Endothelial cell (in vitro differentiated cells): ENCODE measurements at places on chromosomes 4 and X.

DNA sequence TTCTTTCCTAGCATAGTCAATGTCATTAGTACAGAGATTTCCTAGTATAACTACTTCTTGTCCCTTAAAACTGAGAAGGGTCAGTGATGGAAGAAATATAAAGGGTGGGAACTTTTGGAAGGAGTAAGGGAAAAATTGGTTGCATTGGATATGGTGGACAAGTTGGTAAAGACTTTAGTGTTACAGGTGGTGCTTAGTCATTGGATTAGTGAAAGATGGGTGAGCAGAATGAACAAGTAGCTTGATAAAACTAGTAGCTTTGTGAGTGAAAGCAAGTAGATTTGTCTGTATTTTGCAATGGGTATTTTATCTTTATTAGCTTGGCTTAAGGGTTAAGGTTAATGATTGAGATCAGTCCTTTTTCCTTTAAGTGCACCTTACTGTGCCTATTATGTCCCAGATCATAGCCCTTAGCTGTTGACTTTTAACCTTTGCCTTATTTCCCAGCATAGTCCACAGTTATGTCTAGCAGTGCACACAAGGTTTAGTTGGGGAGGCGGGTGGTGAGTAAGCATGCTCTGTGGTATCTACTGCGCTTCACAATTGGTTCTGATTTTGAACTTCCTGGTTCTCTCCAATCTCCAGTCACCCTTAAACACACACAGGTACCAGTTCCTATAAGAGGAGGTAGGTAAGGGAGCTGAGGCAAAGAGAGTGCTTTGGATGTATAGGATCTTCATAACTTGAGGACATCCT is 9.5 kb downstream of the WDR44 start:
- DNase-seq = no peak

- DNase-seq = no peak
These were observed 74.9 kb upstream of the PABPC4L start for GRCh38 chr4:134276476-134276875.

DNA sequence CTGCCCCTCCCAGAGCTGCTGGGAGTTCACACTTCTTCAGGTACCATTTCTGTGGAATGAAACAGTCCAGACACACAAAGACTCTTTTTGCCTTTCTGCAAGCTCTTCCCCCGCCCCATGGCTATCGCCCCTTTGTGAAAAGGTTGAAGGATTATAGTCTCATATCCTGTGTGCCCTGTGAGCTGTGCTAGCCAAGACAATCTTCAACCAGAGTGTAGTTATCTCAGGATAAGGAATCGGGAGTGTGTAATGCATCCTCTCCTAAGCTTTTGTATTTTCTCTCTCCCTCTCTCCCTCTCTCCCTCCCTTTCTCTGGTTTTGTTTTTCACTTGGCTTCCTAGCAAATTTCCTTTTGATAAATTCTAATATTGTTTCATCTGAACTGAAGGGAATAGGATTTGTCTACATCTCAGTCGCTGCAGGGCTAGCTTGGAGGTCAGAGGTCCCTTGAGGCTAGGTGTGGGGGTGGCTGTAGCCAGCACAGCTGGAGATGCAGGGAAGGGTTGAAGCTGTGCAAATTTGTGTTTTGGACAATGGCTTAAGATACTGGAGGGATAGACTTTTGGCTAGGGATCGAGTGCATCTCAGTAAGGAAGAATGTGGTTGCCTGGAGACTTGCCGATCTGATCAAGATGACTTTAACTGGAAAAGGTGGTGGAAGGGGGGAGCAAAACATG is 74.6 kb upstream of the NALF2 start:
- no peak for DNase-seq

DNA sequence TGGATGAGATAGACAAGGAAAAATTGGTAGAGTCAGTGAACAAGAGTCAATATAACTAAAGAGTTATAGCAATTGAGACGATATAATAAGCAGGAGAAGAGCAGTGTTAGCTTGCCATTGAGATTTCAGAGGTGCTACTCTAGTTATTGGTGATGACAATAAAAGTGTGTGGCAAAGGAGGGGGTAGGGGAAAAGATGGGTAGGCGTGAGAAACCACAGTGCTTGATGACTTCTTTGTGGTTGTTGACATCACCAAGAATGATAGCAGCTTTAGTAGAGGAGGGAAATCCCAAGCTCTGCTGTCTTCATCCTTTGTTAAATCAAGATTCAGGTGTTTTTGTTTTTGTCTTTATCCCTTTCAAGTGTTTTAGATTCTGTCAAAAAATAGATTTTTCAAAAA is 179.9 kb upstream of the PPP3CA start:
- no peak for DNase-seq

GRCh38 chrX:72131317-72132294 is at the start of gene RTL5:
Gene RTL5, minus strand, starts transcription at chrX:72131915.
- DNase-seq = peak; percentile 55

DNA sequence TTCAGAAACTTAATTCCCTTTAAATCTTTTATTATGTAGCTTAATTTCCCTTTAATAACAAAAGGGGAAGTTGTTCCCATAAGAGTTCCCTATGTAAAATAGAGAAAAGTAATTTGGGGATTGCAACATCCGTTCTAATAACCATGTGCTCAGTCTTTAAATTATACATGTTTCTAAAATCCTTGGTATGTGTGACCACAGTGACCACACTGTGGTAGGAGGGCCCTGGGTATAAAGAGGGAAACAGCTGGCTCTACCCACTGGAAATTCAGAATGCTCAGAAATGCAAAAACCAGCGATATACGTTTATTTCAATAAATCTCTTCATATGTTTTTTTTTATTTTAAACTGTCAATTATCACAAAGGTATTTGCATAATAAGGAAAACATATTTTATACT is 219.1 kb downstream of the FGF13 start:
- no peak for DNase-seq

DNA sequence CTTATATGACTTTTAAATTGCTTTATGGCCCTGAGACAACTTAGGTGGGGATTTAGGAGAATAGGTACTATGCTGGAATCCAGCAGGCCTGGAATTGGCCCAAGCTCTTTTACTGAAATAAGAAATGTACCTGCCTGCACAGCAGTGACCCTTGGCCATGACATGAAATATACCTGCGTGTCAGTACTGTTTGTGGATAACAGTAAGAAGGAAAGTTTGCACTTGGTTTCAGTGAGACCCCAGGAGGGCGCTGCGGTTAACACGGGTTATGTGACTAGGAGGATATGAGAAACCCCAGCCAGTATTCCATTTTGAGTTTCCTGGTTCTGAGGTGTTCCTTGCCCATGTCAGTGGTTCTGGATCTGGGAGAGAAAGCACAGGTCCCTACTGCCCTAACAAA is 5.3 kb downstream of the MTM1 start:
- no peak for DNase-seq

DNA sequence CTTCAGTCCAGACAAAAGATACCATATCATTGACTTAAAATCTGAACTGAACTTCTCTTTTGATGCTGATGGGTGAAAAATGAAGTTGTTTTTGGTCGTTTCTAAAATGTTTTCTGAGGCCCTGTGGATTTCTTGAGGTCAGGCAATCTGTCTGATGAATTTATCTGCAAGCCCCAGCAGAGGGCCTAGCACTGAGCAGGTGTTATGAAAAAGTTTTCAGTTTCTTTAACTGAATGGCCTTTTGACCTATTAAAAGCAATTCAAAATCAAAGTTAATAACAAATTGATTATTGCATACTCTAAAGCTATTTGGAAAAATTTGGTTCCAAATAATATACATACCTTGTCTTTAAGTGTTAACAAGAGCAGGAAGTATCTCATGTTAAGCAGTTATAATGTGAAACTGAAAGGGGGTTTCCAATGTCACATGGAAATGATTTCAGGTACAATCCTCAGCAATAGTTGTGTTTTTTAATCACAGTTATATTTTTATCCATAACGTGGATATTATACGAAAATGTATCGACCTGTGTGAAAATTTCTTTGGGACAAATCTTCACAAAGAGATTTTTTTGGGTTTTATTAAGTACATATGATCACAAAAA is 285.0 kb downstream of the SPANXN1 start:
- no peak for DNase-seq

- DNase-seq = no peak
These were observed 161.1 kb downstream of the NLGN4X start for GRCh38 chrX:6067600-6067999.

DNA sequence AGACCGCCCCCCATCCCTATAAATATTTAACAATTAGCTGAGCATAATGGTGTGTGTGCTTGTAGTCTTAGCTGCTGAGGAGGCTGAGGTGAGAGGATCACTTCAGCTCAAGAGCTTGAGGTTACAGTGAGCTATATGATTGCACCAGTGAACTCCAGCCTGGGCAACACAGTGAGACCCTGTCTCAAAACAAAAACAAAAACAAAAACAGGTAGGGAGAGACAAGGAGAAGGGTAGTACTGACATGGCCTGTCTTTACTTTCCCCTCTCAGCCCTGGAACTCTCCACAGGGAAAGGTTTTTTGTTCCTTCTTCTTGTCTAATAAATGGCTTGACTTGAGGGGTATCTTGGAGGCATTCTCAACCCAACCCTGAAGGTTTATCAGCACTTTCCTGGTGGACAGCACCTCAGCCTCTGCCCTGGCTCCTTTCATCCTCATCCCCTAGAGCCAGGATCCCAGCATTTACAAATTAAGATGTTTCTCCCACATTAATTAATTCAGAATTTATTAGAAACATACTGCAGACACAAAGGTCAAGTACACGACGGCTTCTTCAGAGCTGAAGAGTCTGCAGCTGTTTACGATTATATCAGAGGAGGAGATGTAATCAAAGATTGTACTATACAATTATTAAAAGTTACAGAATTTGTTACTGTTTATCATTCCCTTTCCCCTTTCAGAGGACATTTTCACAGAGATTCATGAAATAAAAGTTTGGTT is 131.8 kb downstream of the AFF1 start:
- DNase-seq = no peak

- DNase-seq = no peak
These were observed 207.6 kb upstream of the SLITRK2 start for GRCh38 chrX:145609951-145610511.

DNA sequence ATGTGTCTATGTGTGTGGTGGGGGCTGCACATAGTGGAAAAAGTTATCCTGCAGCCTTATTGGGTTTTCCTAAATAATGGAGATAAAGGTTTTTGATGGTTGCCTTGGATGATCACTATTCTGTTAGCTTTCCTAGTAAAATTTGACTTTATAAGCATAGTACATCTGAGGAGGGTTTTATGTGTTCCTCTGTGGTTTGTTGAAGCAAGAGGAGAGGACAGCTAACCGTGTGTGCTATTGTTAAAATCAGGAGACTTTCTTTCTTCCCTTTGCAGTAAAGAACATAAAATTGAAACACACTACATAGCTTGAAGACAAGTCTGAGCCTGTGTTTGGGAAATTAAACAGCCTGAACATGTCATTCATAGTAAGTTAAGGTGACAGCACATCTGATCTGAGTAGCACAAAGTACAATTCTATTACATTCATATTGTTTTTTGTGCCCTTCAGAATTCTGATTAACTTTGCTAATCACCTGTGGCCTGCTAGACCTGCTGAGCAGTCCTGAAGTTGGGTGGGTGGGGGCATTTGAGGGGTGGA is 36.8 kb downstream of the C4orf51 start:
- no peak for DNase-seq

- DNase-seq = no peak
These were observed 45.8 kb downstream of the TSPAN5 start for GRCh38 chr4:98612318-98613250.

DNA sequence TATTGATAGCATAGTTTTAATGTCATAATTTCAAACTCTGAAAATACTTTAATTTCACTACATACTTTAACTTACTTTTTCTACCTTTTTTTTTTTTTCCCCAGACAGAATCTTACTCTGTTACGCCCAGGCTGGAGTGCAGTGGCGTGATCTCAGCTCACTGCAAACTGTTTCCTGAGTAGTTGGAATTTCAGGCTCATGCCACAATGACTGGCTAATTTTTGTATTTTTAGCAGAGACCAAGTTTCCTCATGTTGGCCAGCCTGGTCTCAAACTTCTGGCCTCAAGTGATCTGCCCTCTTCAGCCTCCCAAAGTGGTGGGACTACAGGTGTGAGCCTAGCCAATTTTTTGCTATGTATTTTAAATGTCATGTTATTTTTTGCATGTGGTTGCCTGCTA is 741.6 kb downstream of the TRAM1L1 start:
- no peak for DNase-seq

DNA sequence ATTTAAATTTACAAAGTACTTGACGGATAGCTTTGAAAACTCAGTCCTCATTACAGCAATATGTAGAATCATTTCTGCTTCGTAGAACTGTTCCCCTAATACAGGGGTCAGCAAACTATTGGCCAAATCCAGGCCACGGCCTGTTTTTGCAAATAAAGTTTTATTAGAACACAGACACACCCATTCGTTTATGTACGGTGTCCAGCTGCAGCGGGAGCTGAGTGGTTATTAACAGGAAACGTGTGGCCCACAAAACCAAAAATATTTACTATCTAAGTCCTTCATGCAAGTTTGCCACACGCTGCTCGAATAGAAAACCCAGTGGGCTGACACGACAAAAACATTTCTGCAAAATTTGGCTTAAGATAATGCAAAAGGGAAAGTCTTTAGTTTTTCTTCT is 146.5 kb downstream of the AFAP1 start:
- DNase-seq = no peak

- no peak for DNase-seq
These were observed 125.1 kb downstream of the HS6ST2 start for GRCh38 chrX:132833373-132833772.

GRCh38 chr4:143403553-143403820 is 66.8 kb downstream of the GAB1 start:
- no peak for DNase-seq

GRCh38 chr4:122764071-122764820 is 31.7 kb downstream of the BBS12 start:
- no peak for DNase-seq

- DNase-seq = no peak
These were observed 5.5 kb upstream of the GSX2 start for GRCh38 chr4:54094451-54094850.

DNA sequence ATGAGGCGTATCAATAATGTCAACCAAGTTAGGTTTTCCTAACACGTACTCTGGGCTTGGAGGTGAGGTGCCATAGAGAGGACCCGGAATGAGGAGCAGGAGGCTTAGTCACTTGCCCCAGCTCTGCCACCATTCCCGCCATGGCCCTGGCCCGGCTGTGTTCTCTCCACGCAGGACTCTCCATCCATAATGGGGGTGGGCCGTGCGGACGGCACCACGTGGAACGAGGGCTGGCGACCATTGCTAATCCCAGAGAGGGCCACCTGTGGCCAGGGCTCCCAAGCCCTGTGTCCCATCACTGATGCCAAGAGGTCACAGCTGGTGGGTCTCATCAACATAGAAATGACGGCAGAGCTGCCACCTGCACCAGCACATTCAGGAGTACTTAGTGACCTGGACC is 76.4 kb downstream of the JAKMIP1 start:
- DNase-seq = no peak

DNA sequence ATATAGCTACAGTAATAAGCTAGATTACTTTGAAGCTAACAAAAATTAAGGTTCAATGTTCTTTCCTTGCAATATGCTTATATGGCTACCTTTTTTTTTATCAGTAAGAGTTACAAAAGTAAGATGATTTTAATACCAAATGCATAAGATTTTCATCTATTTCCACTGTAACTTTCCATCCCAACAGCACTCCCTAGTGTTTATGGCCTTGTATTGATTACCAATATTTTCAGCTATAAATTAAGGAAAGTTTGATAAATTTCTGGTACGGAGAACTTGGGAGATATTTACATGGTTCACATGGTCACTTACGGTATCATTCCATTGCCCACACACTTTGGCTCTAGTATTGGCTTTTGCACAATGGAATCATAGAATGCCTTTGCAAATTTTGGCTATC is 448.9 kb upstream of the PABPC4L start:
- DNase-seq = no peak
